ENCODE measurements at places on chromosomes 11 and 22.

GRCh38 chr22:45510376-45511232 lies 7.9 kb downstream of the FBLN1 start:
- DNase-seq, result no peak

- no peak for DNase-seq
Observed at GRCh38 chr22:44689173-44689572, 12.8 kb upstream of the PRR5 start.

DNA sequence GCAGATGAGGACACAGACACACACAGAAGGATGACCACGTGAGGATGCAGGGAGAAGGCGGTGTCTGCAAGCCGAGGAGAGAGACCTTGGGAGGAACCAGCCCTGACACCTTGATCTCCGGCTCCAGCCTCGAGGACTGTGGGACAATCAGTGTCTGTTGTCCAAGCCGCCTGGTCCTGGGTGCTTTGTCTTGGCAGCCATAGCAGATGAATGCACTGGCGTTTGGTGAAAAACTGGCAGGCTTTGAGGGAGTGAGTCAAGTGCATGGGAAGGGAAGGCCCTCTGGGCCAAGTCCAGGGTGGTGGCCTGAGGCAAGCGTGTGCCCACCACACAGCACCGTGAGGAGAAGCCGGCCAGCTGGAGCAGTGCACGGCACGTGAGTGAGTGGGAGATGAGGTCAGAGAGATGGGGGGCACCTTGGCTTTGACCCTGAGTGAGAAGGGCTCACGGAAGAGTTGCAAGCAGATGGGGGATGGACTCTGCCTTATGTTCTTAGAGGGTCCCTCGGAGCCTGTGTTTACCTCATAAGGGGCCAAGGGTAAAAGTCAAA lies 12.4 kb upstream of the BRSK2 start:
- DNase-seq, result no peak

- no peak for DNase-seq
Observed at GRCh38 chr22:31935961-31936635, 8.2 kb upstream of the YWHAH start.

DNA sequence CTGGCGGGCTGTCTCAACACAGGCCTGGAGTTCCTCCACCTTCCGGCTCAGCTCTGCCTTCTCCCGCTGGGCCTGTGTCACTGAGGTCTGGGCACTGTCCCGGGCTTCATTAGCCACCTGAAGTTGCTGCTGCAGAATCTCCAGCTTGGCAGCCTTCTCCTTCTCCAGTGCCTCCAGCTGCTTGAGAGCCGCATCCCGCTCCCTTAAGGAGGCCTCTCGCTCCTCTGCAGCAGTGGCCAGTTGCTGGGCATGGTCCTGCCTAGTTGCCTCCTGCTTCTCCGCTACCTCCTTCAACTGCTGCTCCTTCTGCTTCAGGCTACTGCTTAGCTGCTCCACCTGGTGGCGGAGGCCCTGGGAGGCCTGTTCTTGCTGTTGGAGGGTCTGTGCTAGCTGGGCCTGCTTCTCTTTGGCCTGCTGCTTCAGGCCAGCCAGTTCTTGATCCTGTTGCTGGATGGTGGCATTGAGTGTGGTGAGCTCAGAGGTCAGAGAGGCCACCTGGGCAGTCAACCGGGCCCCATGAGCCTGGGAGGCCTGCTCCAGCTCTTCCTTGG lies 16.9 kb downstream of the IL18BP start:
- DNase-seq, result no peak

GRCh38 chr11:134086376-134086775 lies 17.5 kb downstream of the JAM3 start:
- no peak for DNase-seq

DNA sequence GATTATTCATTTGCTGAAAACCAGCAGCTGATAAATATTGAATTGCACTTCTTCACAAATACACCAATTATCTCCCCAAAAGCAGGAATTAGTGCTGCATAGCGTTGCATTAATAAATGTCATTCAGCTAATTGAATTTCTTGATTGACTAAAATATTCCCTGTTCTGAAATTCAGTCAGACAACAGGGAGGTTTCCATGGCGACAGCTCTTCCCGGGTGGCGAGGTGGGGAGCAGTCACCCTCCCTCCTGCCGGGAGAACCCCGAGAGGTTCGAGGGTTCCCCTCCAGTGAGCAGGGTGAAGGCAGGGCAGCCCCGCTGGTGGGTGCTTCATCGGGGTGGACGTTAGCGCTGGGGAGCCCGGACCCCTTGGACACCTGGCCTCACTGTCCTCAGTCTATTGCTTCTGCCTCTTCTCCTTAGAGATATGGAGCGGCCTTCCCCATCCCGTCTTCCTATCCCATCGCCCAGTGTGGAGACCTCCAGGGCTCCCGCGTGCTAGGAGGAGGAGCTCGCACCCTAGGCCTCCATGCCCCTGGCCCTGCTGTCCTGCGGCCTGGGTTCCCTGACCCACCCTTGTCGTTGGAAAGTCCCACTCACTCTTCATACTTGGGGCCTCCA lies 983.5 kb downstream of the BRD1 start:
- no peak for DNase-seq

DNA sequence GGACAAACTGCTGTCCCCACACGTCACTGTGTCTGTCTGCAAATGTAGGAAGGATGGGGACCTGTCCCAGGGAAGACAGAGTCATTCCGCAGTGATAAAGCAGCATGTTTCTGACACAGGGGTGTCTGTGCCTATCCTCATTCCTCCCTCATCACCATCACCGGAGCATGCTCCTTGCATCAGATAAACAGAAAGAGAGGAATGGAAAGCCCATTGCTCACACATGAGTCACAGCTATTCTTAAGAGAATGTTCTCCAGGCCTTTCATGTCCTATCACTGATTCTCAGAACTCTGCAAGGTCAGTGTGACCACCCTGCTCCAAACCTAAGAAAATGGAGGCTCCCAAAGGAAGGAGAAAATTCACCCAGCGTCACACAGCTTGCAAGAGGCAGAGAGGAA lies 38.9 kb downstream of the ZNF195 start:
- no peak for DNase-seq

DNA sequence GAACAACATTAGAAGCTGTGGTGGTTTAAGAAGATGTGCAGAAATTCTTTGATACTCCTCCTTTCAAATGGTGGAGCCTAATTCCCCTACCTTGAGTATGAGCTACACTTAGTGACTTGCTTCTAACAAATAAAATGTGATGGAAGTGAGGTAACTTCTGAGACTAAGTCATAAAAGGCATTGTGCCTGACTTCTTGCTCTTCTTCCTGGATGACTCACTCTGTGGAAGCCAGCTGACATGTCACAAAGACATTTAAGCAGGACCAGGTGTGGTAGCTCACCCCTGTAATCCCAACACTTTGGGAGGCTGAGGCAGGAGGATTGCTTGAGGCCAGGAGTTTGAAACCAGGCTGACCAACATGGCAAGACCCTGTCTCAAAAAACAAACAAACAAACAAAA lies 3.9 kb upstream of the PLA2G3 start:
- DNase-seq, result no peak

- no peak for DNase-seq
Observed at GRCh38 chr22:44878483-44879300, 126.3 kb downstream of the ARHGAP8 start.

DNA sequence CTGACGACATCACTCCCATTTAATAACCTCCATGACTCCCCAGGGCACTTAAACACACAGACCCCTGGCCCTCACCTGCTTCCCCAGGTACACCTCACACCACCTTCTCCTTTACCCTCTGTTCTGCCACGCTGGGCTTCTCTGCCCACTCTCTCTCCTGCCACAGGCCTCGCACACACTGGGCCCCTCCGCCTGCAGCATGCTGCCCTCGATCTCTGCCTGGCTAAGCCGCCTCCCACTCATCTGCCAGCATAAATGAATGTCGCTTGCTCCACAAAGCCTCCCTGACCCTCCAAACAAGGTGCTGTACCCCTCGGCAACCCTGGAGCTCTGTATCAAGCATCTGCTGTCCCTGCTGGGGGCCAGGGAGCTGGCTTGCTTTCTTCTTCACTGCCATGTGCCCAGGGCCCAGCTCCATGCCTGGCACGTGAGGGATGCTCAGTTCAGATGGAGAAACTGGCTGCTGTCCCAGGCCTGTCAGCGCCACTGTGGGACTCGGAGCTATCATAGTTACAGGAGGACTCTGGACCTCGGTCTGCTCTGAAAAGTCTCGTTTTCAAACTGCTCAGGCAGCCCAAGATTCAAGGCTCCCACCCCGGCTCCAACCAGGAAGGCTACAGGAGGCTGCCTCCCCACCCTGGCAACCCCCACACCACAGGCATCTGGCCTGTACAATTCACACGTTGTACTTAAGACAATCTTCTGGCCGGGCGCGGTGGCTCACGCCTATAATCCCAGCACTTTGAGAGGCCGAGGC lies 11.9 kb downstream of the TTLL1 start:
- no peak for DNase-seq

DNA sequence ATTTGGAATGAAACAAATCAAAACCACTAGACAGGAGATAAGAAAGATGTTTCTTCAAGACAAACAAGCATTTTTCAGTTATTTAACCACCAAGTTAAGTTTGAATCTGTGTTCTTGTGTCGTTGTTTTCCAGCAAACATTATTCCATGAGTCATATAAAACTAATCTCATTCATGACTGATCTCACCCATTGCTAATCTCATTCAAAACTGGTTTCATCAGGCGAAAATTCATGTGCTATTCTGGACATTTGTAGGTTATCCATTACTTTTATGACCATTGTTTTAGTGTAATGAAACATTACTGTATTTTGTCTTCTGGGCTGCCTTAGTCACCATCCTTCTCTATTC lies 221.8 kb downstream of the DDX10 start:
- no peak for DNase-seq

DNA sequence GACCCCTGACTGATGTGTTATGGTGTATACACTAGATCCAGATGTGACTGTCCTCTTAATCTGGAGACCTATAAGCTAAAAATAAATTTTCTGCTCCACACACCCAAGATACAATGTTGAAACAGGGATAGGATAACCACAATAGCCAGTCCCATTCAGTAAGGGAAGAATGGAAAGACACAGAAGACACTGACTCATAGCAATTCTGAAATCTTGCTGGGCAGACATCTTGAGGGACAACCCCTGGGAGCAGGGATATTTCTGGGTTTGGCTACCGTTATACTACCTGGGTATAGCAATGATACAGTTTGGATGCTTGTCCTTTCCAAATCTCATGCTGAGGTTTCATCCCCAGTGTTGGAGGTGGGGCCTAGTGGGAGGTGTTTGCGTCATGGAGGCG lies 93.9 kb downstream of the BUD13 start:
- no peak for DNase-seq

GRCh38 chr11:33303541-33303940 lies 46.4 kb downstream of the HIPK3 start:
- no peak for DNase-seq

GRCh38 chr11:19868281-19868821 lies 155.7 kb downstream of the NAV2 start:
- no peak for DNase-seq

DNA sequence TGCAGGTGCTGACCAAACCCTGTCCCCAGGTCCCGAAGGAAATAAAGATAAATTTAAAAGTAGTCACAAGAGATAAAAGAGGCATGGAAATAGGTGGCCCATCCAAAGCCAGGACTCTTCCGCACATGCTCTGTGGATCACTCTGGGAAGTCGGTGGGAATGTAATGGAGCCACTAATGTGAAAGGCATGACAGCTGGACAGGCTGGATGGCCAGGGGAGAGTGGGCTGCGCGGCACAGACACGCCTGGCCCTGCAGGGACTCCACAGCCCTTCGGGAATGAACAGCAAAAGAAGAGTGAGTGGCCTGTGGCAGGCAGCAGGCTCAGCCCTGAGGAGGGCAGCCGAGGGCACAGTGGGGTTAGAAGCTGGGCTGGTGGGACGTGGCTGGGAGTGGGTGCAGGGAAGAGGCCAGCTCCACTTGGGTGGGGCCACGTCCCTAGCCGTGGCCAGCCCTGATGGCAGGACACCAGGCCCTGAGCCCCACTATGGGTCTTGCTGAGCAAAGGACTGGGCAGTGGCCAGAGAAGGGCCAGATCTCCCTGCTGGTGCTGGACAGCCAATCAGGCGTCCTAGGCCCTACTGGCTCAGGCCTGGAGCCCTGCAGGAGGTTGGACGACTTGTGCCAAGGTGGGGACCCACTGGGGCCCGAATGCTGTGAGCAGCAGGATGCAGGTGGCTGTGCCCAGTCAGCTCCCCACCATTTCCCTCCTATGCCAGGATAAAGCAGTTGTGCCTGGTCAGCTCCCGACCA lies 31.3 kb upstream of the GNB1L start:
- DNase-seq, result no peak

GRCh38 chr22:46934746-46935491 lies 172.5 kb downstream of the TBC1D22A start:
- DNase-seq, result no peak

DNA sequence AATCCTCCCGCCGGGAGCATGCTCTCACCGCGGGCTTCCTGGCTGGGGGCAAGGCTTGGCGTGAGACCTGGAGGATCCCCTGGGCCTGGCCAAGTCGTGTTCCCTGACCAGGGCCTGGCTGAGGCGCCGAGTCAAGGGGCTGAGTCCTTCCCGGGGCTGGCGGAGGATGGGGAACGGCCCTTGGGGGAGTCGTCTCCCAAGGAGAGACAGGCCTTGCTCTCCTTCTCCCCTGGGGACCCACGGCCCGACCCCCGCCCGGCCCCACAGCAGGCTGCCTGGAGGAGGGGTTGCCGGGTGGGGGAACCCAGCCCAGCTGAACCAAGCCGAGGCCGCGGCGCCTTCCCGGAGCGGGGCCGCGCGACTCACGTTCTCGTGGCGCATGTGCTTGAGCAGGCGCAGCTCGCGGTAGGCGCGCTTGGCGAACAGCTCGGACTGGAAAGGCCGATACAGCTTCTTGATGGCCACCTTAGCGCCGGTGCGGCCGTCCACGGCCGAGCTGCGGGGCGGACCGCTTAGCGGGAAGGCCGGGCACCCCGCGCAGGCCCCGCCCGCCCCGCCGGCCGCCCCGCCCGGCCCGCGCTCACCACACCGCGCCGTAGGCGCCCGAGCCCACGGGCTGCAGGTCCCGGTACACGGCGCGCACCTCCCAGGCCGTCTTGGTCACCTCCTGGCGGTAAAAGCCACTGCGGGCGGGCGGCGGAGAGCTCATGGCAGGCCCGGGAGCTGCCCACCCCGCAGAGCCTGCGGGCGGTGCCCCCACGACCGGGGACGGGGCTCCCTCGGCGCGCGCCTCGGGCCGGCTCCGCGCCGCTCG lies 475 bp downstream of the MAPK12 start:
- no peak for DNase-seq

DNA sequence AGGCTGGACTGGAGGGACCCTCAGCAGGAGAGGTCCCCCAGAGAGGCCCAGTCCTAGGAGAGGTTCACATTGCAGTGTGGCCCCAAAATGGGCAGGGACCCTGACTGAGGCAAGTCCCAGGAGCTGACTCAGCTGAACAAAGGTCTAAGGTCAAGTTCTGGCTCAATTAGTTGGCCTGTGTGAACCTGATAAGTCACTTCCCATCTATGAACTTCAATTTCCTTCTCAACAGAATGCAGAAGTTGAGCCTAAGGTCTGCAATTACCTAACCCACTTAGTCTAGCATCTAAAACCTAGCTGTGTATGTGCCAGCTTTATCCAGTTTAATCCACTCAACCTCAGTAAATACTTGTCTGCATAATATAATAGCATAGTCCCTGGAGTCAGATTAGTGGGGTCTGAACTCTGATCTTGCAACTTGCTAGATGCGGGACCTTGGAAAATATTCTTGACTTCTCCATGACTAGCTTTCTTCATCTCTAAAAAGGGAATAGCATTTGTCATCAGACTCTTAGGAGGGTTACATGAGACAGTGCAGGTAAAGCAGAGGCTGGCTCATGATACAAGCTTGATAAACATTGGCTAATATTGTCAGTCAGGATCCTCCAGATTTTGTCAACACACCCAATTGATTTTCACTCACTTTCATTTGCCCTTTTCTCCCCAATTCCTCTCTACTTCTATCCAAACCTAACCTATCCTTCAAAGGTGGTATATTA lies 465.5 kb downstream of the INSC start:
- peak; percentile 25 for DNase-seq
